Spleen (tissue), 13 donors: ENCODE measurements at places on chromosomes 4 and X. TPM values are rescaled to one million over a fixed set of nuclear protein-coding genes. Genes with fewer than 3 reads are reported as not detected.

- no peak for DNase-seq
Observed at GRCh38 chr4:129972257-129972656, 876.3 kb downstream of the C4orf33 start.

The HOPX gene
- polyA plus RNA-seq = 16.4 TPM

The MAP7D2 gene
- polyA plus RNA-seq = 0.02 TPM

The CCKAR gene
- not detected for polyA plus RNA-seq

The SMR3B gene
- not detected for polyA plus RNA-seq

- no peak for DNase-seq
Observed at GRCh38 chr4:25970226-25970675, 56.2 kb downstream of the SMIM20 start.

DNA sequence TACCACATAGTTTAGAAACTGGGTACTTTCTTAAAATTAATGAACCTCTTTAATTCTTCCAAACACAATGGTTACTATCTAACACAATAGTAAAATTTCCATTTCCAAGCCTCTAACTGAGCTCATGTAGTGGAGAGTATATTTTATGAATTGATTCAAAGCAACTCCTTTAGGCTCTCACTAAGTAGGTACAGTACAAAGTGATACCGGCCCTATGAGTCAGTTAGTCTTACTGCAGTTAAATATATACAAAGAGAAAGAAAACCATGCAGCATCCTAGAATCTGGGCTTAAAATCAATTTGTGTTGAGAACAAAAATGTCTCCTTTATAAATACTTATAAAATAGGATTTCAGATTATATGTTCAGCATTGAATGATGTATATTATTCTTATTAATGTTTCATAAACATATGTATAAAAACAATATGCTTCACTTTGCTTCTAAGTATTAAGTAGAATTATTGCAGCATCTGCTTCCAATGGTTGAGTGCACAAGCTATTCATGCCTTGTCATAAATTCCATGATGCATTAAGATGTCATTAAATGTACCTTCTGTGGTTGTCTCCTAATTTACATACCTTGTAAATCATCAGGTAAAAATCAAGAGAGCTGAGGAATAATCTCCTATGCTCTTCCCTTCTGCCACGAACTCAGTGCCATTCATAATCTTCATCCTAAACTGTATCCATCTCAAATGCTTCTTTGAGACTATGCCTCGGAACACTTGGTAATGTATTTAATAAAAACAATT is 1037.8 kb downstream of the STPG2 start:
- no peak for DNase-seq

DNA sequence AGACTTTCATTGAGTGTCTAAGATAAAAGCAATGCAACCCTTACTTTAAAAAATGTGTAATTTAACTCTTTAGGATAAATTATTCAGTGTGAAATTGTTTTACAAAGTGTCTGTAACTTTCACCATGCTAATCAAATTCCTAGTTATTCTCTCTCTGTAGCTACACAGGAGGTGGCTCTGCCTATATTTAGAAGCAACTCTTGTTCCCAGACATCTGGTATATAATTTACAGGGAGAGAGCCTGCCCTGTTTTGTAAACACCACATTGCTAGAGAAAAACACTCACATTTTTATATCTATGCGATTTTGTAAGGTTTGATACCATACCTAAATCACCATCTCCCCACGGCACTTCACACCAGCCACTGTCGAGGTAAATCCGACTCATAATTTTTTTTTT is 35.5 kb upstream of the SPATA4 start:
- DNase-seq = no peak

DNA sequence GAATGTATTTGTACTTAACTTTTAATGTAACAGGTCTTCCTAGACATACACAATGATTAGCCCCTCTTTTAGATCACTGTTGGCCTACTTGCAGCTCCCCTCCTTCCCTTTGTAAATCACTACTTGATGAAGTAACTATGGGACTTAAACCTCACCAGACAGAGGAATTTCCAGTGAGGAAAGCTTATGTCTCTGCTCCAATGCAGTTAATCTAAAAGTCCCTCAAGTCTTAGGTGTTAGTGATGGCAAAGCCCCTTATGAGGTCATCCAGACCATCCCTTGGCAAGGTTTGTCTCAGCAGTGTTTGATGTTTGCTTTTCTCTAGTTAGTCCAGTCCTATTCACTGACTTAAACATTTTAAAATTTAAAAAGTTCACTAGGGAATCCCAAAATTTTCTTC is 877.3 kb upstream of the INTU start:
- no peak for DNase-seq

The HTATSF1 gene
- 31.1 TPM for polyA plus RNA-seq

GRCh38 chr4:41362621-41363383 is 106.1 kb downstream of the UCHL1 start:
- peak; percentile 51 for DNase-seq

The F8A1 gene
- 27.9 TPM for polyA plus RNA-seq

The CCSER1 gene
- polyA plus RNA-seq = 1.3 TPM

- no peak for DNase-seq
Observed at GRCh38 chr4:122827879-122828601, 1.4 kb downstream of the FGF2 start.

DNA sequence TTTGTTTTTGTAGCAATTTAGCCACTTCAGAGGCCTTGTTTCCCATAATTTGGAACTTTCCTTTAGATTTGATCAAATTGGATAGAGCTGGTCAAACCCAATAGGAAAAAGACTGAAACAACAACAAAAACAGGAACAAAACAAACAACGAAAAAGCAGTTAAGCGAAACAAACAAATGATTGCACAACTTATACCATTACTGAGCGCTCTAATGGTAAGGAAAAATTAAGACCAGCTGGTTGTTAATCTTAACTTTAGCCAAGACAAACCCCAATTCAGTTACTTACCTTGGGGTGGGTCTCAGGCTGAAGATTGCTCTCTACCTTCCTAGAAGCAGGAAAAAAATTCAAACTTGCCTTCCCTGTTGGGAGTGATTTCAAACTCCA is 38.3 kb downstream of the SPCS3 start:
- no peak for DNase-seq

The ERCC6L gene
- 0.30 TPM for polyA plus RNA-seq

The CC2D2A gene
- 3.1 TPM for polyA plus RNA-seq

The ASB12 gene
- polyA plus RNA-seq = 0.20 TPM

DNA sequence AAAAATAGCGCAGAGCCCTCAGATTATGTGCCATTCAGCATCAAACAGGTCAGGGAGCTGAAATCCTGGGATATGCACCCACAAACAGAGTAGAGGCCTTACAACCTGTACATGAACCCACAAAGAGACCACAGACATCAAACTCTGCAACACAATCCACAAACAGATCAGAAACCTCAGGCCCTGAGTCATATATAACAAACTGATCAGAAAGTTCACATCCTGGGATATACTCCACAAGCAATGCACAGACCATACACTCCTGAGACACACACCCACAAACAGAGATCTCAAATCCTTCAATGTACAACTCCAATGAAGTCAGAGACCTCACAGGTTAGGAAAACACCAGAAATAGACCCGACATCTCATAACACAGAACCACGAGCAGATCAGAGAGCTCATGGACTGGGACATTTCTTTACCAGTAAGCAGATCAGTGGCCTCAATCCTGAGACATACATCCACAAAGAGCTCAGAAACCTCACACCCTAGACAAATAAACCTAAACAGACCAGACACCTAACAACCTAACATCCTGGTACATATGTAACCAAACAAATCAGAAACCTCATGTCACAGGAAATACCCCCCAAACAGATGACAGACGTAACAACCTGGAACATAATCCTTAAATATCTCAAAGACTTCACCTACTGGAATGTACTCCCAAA is 24.2 kb downstream of the SUV39H1 start:
- no peak for DNase-seq
